ENCODE measurements at places on chromosomes 16 and 17. TPM values are rescaled to one million over a fixed set of nuclear protein-coding genes. Genes with fewer than 3 reads are reported as not detected.

Gene PRKCB
- total RNA-seq: 0.21 TPM

Gene CSH1
- not detected for total RNA-seq

Gene FOXF1
- not detected for total RNA-seq

Gene SSTR5
- total RNA-seq: not detected

Gene ESRP2
- total RNA-seq: 45.6 TPM

Gene PERCC1
- not detected for total RNA-seq

Gene MRPL12
- 9.8 TPM for total RNA-seq

Gene PTGES3L
- 0.21 TPM for total RNA-seq

Gene PLA2G10
- not detected for total RNA-seq

Gene HOXB6
- total RNA-seq: 0.21 TPM

Gene C17orf100
- total RNA-seq: 0.24 TPM

Gene KRTAP3-2
- not detected for total RNA-seq

Gene CHRNE
- total RNA-seq: 0.64 TPM

Gene TMC8
- 0.48 TPM for total RNA-seq

Gene CCL3
- not detected for total RNA-seq

Gene KDM6B
- total RNA-seq: 6.3 TPM

Gene GP1BA
- total RNA-seq: not detected

Gene HIC1
- 3.0 TPM for total RNA-seq

Gene KRTAP9-8
- total RNA-seq: not detected

Gene NECAB2
- not detected for total RNA-seq

Gene NHLRC4
- not detected for total RNA-seq

Gene MPO
- not detected for total RNA-seq
